ENCODE measurements at places on chromosomes 3 and 15. TPM values are rescaled to one million over a fixed set of nuclear protein-coding genes. Genes with fewer than 3 reads are reported as not detected.
A peak's percentile ranks its signal among the peaks of the same experiment; 100 is the strongest.

- no peak for DNase-seq
These were observed 297.4 kb upstream of the EPHA3 start for GRCh38 chr3:88809993-88810392.

DNA sequence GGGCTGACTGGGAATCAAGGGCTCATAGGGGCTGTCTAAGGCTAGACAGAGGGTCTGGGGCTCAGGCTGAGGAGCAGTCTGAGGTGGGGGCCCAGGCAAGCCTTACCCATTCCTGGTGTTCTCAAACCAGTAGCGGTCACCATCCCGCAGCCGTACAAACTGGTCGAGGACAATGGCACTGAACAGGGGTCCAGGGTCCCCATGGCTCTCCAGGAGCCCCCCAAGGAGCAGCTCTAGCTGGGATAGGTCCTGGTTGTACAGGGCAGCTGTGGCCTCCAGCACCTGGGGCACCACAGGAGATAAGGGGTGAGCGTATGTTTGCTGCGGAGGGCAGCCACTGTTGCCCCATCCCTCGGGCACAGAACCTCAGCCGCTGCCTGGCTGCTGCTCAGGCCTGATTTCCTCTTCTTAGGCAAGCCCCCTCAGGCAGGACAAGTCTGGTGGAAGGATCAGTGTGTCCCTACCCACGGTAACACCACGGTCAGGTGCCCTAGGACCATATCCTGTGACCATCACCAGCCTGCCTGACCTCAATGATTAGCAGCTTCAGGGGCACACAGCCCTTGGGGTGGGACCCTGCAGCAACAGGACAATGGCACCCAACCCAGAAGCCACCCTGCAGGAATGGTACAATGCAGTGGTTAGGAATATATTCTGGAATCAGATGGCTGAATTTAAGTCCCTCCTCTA lies 5.9 kb downstream of the DUOX2 start:
- no peak for DNase-seq

DNA sequence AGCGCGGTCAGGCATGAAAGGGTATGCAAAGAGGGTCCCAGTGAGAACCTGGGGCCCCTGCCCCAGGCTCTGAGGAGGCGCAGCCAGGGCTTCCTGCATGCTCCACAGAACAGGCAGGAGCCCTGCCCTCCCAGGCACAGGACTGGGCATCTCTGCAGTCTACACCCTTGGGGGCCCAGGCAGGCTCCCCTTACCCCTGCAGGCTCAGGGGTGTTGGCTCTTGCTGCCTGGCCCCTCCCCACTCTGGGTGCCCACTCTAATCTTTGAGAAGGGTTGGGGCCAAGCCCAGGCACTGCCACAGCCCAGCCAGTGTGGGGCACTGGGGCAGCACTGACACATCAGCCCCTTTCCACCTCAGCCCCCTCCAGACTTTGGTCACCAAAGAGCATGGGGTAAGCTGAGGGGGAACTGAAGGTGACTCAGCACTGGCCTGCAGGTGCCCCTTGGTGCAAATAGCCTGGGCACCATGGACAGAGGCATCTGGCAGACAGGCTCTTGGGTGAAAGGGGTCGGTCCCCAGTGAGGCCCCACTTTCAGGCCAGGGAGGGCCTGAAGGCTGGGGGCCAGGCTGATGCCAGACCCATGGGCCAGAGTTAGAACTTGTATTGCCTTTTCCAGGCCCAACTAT lies 73.4 kb downstream of the NPAP1 start:
- no peak for DNase-seq

GRCh38 chr3:8482263-8482662 lies 19.4 kb upstream of the LMCD1 start:
- no peak for DNase-seq

DNA sequence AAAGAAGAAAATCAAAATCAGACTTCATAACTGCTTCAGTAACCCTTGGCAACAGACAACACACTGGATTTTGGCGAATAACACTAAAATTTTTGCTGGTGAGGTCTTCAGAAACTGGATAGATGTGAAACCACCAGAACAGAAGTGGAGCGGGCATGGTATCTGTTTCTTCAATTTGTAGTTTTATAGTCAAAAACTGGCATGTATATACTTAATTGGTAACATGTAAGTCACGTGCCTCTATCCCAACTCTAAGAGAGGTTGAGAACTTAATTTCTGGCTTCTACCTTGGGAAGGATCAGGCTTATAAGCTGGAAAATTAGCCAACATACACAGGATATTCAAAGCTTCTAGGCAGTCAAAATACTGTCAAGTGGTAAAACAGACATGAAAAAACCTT lies 172.6 kb upstream of the CHL1 start:
- DNase-seq, result no peak

- no peak for DNase-seq
These were observed 45.9 kb downstream of the CGNL1 start for GRCh38 chr15:57422113-57422754.

GRCh38 chr3:14210290-14210688 lies 31.7 kb downstream of the LSM3 start:
- DNase-seq, result no peak

DNA sequence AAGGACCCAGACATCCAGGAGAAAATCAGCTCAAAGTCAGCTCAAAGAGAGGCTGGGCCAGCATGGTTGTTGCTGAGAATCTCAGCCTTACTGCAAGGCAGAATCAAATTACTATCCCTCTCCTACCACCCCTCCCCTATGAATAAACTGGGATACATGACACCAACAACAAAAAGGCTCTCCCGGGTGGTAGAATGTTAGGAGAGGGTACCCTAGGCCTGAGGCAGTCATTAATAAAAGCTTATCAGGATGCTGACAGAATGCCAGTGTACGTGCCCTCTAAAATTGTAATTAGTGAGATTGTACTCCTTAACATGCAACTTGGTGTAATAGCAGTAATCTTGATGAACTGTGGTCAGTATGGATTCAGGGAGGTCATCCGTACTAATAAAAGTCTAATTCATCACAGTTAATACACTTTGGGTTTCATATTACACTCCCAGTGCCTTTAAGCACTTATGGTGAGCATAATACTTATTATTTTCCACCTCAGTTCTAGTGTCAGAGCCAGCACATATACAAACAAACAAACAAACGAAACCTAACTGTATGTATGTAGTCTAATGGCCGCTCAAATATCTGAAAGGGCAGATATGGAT lies 76.5 kb downstream of the B3GALNT1 start:
- DNase-seq, result no peak

DNA sequence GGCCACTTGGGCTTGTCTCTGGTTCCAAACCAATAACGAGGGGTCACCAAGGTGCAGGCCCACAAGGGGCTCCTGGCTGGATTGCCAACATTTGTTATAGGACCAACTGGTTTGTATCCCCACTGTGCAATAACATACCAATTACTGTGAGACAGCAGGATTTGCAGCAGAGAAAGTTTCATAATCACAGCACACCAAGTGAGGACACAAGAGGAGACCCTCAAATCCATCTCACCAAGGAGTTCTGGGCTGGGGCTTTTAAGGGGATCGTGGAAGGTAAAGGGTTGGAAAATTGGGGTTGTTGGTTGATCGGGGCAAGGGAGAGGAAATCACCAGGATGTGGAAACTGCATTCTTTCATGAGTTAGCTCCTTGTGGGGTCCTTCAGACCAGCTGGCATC lies 29.7 kb upstream of the LHFPL4 start:
- DNase-seq, result no peak

- DNase-seq, result no peak
These were observed 40.9 kb downstream of the HACD2 start for GRCh38 chr3:123543950-123544349.

GRCh38 chr3:18238746-18239331 lies 186.3 kb downstream of the SATB1 start:
- no peak for DNase-seq

GRCh38 chr3:55690726-55691125 lies 203.6 kb upstream of the WNT5A start:
- DNase-seq, result peak; percentile 46

GRCh38 chr15:86964271-86964670 lies 884.6 kb downstream of the AGBL1 start:
- no peak for DNase-seq

DNA sequence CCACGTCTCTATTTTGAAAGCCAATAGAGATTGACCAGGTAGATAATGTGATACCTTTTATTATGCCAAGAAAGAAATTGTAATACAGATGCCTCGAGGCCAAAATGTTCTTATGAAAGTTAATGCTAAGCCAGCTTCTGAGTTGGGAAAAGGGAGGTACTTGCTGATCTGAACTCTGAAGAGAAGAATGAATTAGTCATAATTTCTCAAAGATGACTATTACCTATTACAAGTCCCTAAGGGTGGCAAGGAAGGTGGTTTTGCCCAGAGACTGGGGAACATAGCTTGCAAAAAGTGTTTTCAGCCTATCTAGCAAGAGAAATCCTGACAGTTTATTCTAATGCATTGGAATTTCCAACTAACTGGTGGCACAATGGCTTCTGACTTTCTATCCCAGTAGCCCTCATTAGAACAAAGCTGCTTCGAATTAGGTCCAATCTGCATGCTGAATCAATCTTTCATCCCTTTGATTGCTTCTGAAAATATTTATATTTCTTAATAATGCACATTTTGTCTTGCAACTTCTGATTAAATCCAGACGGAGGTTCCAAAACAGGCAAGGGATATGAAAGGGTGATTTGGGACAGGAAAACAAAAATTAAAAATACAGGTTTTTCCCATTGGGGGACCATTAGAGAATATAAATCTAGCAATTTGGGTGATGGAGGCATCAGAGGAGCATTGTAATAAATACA lies 17.7 kb upstream of the NR2F2 start:
- no peak for DNase-seq

GRCh38 chr3:148379763-148380382 lies 317.8 kb upstream of the AGTR1 start:
- DNase-seq, result peak; percentile 68

- DNase-seq, result no peak
These were observed 137.4 kb downstream of the TBC1D5 start for GRCh38 chr3:17605032-17605431.

- DNase-seq, result no peak
These were observed 7.8 kb downstream of the DISP2 start for GRCh38 chr15:40365624-40366456.

DNA sequence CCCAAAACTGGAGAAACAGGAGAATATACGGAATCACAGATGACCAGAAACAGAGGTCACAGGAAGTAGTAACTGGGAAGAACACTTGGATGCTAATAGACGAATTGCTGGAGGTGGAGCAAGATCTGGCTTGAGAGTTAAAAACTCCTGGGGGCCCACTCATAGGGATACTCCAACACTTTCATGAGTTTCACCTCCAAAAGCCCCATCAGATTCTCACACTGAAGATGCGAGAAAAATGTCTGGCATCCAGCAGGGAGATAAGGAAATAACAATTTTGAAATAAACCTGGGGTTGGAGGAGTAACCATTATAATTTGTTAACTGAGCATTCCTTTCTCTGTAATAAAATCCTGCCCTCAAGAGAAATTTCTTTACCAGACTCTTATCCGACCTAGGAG lies 154.0 kb downstream of the ANXA2 start:
- DNase-seq, result no peak

GRCh38 chr15:45993072-45993471 lies 358.2 kb downstream of the SQOR start:
- no peak for DNase-seq

GRCh38 chr3:138890555-138891187 lies 55.9 kb upstream of the PIK3CB start:
- DNase-seq, result no peak

GRCh38 chr15:63195569-63196015 lies 6.2 kb downstream of the RAB8B start:
- no peak for DNase-seq

DNA sequence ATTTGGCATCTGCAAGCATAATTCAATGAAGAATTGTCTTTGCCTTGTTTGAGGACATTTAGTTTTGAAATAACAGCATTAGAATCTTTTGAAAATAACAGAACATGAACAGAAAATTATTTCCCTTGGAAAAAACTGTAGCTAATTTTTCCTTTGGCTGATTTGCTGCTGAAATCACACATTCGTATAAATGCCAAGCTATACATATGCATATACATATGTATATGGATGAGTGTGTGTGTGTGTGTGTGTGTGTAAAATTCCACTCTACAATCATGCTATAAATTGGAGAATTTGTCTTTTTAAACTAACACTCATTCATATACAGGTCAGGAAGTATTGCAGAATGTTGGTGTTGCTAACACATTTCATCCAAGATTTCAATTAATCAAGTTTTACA lies 57.9 kb downstream of the SAMMSON start:
- no peak for DNase-seq

The FAM81A gene
- total RNA-seq, result not detected

The CCDC54 gene
- total RNA-seq, result not detected

The PCNP gene
- 148 TPM for total RNA-seq

The BFSP2 gene
- total RNA-seq, result not detected

The BOC gene
- total RNA-seq, result not detected

The SPINK8 gene
- not detected for total RNA-seq

The GOLGA6A gene
- not detected for total RNA-seq

The ALDH1A2 gene
- total RNA-seq, result not detected

The TRPM1 gene
- 3.2 TPM for total RNA-seq

The SPSB4 gene
- total RNA-seq, result not detected

The CCDC33 gene
- total RNA-seq, result 3.5 TPM

The MESP2 gene
- total RNA-seq, result not detected
